ENCODE measurements at places on chromosomes 1 and 21.

GRCh38 chr1:28507646-28508434 is 2.0 kb downstream of the RCC1 start:
- DNase-seq, result no peak

DNA sequence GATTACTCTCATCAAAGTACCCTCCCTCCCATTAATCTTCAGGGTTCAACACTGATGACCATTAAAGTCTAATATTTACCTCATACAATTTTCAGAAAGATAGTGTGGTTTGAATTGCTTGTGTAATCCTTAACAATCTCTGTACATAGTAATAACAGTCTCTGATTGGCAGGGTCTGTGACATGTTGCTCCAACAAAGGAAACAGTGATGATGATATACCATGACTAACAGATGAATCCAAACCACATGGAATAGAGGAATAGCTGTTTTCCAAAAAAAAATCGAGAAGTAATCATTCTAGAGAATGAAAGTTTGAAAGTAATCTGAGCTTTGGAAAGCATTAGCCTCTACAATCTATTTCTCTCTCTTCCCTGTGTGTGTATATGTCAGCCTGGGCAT is 610.1 kb upstream of the NEGR1 start:
- DNase-seq, result no peak

DNA sequence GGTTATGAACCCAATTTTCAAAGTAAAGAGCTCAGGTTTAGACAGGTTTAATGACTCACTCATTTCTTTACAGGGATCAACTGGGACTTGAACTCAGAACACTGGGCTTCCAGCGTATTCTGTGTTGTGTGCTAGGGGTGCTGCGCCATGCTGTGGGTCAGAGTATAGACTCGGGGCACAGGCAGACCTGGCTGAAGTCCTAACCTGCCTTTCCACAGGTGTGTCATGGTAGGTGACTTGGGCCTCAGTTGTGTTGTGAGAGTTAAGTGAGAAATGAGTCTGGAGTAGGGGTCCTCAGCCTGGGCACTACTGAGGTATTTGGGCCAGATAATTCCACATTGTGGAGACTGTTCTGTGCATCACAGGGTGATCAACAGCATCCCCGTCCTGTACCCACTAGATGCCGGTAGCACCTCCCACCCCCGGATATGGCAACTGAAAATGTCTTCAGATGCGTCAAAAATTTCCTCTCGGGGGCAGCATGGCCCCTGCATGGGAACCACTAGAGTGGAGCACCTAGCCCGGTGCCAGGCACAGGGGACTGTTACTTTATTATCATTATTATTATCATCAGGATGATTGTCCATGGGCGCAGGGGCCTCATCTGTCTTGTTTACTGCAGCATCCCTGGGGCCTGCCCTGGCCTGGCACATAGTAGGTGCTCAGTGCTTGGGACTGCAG is 575.5 kb downstream of the PTPRU start:
- DNase-seq, result no peak

GRCh38 chr1:231478019-231478785 is 50.3 kb upstream of the TSNAX start:
- no peak for DNase-seq

GRCh38 chr21:38280454-38280853 is 23.7 kb downstream of the KCNJ15 start:
- no peak for DNase-seq

DNA sequence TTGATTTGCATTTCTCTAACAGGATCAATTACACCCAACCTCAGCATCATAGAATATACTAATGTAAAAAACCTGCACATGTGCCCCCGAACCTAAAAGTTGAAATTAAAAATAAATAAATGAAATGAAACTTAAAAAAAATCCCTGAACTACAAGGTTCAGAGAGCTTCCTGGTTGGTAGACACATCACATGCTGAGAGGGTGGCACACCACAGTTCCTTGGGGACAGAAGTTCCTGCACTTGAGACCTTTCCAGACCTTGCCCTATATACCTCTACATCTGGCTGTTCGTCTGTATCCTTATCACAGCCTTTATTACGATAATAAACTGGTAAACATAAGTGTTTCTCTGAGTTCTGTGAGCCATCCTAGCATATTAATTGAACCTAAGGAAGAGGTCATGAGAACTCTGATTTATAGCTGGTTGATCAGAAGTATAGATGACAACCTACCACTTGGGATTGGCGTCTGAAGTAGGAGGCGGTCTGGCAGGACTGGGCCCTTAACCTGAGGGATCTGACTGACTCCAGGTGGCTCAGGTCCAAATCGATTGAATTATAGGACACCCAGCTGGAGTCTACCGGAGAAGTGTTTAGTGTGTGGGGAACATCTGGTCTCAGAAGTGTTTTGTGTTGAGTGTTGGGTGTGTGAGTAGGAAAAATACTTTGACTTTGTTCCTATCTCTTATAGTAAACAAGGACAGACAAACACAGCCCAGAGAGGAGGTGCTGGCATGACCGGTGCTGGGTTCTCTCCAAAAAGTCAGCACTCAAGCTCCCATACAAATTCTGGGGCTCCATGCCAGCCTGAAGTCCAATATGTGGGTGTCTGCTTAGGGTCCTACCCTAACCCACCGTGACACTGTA is 19.0 kb downstream of the C1orf115 start:
- no peak for DNase-seq
